ENCODE measurements at places on chromosomes 6 and 20.

- no peak overlapping the region for H3K4me3 ChIP-seq
- no peaks in the 10 kb centered on the region for H3K36me3 ChIP-seq
- no peaks in the 10 kb centered on the region for H3K4me1 ChIP-seq
- H3K27me3 ChIP-seq, result peaks cover 3% of the 10 kb centered on the region
Measured at GRCh38 chr20:23039136-23039875, 4.2 kb downstream of the SSTR4 start.

DNA sequence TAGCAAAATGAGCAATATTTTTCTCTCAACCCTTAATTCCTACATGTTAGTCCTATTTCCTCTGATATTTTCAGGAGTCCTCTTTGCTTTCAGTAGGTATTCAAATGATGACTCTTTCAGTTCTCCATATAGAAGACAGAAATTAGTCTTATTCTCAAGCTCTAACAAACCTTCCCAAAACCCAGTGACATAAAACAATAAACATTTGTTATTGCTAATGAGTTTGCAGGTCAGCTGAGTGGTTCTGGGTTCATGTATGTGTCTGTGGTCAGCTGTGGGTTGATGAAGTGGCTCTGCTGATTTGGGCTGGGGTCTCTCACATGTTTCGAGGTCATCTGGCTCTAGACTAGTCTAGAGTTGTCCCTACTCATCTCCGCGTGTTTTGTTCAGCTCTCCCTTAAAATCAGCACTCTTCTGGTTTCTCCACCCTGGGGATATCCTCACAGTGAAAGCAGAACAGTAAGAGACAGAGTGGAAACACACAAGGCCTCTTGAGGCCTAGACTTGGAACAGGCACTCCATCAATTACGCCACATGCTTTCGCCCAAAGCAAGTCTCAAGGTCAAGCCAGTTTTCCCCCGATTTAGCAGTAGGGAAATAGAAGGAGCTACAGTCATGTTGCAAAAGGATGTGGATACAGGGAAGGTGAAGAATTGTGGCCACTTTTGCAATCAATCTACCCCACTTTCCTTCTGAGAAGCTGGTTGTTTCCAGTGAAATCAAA, 273.0 kb downstream of the PLCB1 start:
- H3K27ac ChIP-seq, result no peak overlapping the region
- no peak for DNase-seq
- no peak overlapping the region for H3K4me3 ChIP-seq
- no peaks in the 10 kb centered on the region for H3K27me3 ChIP-seq
- no peaks in the 10 kb centered on the region for H3K36me3 ChIP-seq

GRCh38 chr6:21636876-21637275, 43.3 kb downstream of the SOX4 start:
- H3K36me3 ChIP-seq, result no peaks in the 10 kb centered on the region
- H3K4me1 ChIP-seq, result no peaks in the 10 kb centered on the region
- H3K27ac ChIP-seq, result no peak overlapping the region
- H3K27me3 ChIP-seq, result no peaks in the 10 kb centered on the region

GRCh38 chr6:136757150-136757549, 35.1 kb downstream of the MAP3K5 start:
- H3K4me1 ChIP-seq, result peaks cover 33% of the 10 kb centered on the region
- H3K27me3 ChIP-seq, result no peaks in the 10 kb centered on the region
- no peak for DNase-seq
- H3K27ac ChIP-seq, result no peak overlapping the region

GRCh38 chr6:84449220-84449619, 221.8 kb upstream of the CEP162 start:
- H3K4me1 ChIP-seq, result no peaks in the 10 kb centered on the region
- no peak overlapping the region for H3K4me3 ChIP-seq
- H3K27me3 ChIP-seq, result no peaks in the 10 kb centered on the region
- H3K36me3 ChIP-seq, result no peaks in the 10 kb centered on the region
- no peak for DNase-seq

DNA sequence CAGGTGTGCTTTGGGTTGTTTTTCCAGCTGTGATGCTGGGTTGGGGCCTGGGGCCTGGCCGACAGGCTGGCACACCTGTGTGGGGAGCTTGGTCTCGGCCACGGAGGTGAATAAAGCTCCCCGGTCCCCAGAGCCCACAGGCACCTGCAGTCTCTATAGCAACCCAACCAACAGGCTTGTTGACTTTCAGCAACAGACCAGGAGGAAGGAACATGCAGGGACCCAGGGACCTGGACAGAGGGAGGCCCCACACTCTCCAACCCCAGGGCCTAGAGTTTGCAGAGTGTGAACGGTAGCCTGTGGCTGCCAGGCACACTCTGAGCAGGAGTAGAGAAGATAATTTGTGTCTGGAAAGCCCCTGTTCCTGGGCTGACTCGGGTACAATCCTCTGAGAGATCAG, 14.6 kb upstream of the SYNJ2 start:
- no peaks in the 10 kb centered on the region for H3K36me3 ChIP-seq
- no peaks in the 10 kb centered on the region for H3K27me3 ChIP-seq
- no peaks in the 10 kb centered on the region for H3K4me1 ChIP-seq
- H3K27ac ChIP-seq, result no peak overlapping the region
- DNase-seq, result no peak

- H3K4me3 ChIP-seq, result no peak overlapping the region
- no peaks in the 10 kb centered on the region for H3K36me3 ChIP-seq
- H3K27ac ChIP-seq, result no peak overlapping the region
- H3K27me3 ChIP-seq, result no peaks in the 10 kb centered on the region
- no peak for DNase-seq
- no peaks in the 10 kb centered on the region for H3K4me1 ChIP-seq
Measured at GRCh38 chr6:21050935-21051334, 516.7 kb downstream of the CDKAL1 start.

Measured in natural killer cell (primary cell).